ENCODE measurements at places on chromosomes 2 and 18.

DNA sequence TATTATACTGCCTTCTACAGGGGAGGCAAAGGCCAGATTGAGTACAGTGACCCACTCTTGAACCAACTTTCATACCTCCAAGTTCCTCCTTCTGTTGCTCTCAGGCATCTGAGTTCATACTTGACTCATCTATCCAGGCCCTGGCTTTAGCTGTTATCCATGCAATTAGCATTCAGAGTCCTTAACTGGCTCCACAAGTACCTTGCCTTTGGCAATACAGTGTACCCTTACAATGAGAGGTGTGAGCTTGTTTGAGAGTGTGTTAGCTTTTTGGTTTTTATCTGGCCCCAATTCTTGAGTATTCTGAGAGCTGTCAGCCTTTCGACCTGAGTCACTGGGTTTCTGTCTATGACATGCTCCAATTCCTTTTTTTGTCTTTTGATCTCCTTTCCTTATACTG lies 60.2 kb downstream of the EHD3 start:
- ATAC-seq = no peak

- ATAC-seq = no peak
These were observed 12.4 kb upstream of the TLK1 start for GRCh38 chr2:171173087-171173486.

GRCh38 chr2:71589763-71590162 lies 136.4 kb downstream of the DYSF start:
- ATAC-seq = no peak

DNA sequence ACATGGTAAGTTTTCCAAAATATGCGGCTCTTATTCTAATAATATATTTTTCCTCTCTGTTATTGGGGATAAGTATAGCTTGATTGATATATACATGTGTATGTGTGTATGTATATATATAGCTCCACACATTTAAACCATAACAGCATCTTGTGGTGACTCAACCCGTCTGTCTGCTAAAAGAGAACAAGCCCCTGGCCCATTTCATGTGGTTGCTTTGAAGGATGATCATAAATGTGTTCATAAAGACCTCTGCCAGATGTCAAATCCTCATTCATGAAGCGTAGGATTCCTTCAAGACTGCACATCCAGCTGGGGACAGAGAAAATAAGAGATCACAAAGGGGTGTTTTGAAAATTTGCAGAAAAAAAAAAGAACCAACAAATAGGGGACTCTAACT lies 79.3 kb downstream of the RHOB start:
- no peak for ATAC-seq

DNA sequence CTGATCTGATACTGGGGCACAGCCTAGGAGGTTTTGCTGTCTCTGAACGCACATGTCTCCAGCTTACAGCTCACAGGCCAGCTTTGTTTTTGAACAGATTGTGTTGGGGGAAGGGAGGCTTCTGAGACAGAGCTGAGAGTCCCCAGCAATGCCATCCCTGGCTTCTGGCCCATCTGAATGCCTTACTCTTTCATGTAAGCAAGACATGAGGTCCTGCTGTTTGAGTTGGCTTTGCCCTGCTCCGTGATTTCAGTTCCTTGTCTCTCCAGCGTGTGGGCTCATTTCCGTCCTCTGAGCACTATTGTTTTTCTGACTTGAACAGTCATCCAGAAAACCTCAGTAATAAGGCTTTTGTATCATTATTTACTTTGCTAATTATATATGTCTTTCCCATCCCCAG lies 194.9 kb upstream of the TNP1 start:
- ATAC-seq = no peak

GRCh38 chr2:47402555-47402804 lies 476 bp upstream of the MSH2 start:
- no peak for ATAC-seq

DNA sequence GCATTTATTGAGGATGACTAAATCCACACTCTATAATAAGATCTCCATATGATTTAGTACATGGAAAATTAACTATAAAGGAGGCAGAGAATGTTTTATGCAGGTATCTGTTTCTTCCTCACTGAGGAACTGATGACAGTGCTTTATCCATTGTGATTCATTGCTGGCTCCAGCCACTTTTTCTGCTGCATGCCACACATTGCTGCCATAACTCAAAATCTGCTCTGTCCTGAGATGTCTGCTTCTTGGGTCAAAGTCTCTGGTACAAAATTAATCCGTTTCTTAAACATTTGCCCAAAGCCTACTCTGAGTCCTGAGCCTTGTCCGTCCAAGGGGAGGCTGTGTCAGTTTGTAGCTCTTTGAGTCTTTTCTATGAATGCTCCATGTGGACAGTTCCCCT lies 15.5 kb upstream of the ARHGAP28 start:
- no peak for ATAC-seq

- ATAC-seq = no peak
These were observed 75.2 kb downstream of the ACVR1 start for GRCh38 chr2:157800838-157801495.
